ENCODE measurements at places on chromosomes 1 and 21.

DNA sequence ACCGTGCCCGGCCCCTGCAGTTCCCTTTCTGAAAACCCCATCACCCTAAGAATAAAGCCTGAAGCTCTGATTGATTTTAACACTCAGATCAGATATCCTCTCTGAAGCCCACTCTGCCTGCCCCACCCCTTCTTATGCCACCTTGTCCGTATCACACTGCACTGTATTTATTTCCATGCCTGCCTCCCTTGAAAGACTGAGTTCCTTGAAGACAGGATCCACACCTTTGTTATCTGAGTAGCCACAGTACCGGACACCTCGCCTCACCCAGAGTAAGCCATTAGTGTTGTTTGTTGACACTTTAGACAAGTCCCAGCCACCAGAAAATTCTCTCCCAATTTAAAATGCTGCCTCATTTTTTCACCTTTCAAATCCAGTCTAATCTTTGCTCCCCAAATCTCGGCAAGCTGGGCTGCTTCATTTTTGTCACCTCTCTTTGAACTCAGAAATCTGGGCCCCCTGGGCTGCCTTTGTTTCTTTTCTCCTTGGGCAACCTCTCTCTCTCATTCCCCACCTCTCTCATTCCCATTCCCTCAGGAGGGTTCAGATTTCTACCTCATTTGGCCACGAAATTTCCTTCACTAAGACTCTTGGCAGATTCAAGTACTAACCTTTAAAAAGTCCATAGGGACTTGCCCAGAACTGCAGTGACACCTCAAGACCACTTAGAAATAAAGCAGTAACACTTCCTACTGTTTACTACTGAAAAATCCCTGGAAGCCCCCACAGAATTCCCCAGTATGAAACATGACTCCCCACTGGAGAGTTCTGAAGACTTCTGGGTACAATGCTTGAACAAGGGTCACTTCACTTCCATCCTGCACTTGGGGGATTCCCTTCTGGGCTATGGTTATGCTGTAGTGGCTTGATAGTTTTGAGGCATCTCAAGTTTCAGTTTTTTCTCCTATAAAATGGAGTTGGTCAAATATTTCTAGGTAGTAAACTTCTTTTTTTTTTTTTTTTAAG lies 8.7 kb upstream of the PPP1R15B start:
- DNase-seq: no peak

DNA sequence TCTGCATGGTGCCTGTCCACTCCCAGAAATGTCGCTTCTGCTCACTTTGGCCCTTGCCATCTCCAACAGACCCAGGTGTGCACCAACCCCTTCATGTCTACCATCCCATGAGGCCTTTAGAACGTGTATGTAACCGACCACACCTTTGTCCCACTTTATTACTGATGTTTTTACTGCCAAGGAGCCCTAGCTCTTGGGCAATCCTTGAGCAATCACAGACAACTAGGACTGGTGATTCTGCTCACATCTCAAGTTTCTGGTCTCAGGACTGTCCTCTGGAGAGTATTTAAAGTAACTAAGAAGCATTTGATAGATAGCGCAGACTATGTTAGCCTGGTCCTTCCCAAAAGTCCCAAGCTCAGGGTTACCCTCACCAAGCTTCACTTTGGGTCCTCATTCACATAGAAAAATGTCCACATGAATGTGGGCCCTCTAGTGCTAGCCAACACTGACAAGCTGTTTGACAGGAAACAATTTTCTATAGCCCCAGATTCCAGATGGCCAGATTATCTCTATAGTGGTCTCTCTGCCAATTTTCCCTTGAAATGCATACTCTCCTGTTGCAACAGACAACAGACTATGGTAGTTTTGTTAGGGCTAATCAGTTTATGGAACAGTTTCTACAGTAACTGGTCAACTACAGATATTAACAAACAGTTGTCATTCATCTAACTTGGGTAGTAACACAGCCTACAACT lies 6.9 kb upstream of the TMEM81 start:
- no peak for DNase-seq

DNA sequence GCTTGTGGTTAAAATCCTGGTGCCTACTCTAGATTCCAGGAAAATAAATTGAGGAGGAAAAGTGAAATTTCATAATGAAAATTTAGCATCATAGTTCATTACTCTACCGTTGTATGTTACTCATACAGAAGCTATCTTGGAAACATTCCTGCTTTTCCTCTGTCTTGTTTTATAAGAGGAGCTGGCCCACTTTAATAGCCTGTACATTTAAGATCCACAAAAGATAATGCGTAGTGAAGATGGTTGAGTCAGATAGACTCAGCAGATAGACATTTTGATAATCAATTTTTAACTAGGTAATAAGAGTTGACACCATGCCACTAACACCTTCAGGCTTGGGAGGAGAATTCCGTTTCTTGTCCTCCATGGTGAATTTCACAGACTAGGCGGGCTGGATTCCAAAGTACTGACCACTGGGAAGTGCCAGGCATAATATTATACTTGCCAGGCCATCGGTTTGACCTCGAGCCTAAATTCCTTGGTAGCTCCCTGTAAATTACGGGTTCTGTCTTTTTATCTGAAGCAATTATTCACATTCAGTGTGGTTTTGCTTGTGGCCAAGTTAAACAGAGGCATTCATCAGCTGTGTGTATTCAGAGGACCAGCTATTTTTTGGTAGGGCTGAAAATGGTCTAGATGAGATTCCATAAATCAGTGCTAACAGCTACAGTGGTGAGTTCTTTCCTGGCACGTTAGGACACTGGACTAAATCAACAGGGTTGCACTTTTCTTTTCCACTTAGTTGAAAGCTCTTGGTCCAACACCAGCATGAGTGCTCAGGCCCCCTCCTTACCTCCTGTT lies 111.9 kb upstream of the KAZN start:
- DNase-seq: no peak

DNA sequence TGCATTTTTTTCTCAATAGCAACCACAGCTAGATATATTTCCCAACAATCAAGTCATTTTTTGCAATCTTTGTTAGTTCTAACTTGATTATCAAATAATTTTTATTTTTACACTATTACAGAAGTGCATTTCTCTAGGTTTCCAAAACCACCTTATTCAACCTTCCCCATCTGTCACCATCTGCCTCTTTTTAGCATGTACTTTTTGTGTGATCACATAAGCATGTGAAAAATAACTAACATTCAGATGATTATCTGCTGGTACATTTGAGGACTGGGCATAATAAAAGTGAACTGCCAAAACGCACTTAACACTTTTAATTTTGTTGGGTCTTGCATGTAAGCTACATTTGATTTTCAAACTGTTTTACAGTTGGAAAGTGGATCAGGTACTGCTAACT lies 291.5 kb downstream of the AKT3 start:
- no peak for DNase-seq

DNA sequence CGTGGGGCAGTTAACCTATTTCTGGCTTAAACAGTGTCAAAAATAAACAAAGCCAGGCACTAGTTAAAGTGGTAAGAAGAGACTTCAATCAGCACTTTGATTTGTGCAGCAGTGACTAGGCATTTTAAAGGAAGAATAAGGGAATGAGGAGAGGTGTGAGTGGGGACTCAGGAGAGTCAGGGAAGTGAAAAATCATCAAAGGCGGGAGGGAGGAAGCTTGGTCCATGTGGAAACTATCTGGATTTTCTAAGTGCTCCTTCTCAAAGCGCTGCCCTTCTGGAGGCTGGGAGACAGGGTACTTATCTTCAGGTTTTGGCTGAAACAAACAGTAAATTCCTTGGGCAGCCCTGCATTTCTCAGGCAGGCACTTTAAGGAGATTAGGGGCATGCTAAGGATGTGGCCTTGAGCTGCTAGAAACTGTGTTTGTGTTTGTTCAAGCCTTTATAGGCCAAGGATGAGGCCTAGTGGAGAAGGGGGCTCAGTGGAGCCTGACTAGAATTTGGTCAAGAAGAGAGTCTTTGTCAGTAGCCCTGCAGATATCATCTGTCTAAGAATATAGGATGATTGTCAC lies 486.5 kb downstream of the SIPA1L2 start:
- DNase-seq: no peak

GRCh38 chr1:161382214-161383019 lies 14.7 kb upstream of the CFAP126 start:
- no peak for DNase-seq

DNA sequence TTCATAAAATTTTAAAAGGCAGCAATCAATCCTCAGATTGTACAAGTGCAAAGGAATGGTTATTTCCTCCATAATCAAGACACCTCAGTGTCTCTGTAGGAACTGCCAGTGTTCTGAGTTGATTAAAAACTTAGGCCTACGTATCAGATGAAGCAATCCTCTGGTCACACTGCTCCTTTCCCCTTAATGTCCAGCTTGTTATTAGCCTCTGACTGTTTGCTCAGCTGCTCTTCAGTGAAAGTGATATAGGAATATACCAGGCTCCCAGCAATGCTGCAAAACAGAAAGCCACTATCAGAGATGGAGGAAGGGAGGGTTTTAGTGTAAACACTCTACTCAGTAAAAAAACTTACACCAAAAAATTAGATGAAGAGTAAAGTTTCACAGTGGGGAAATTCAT lies 49.8 kb downstream of the SLC35D1 start:
- DNase-seq: no peak

DNA sequence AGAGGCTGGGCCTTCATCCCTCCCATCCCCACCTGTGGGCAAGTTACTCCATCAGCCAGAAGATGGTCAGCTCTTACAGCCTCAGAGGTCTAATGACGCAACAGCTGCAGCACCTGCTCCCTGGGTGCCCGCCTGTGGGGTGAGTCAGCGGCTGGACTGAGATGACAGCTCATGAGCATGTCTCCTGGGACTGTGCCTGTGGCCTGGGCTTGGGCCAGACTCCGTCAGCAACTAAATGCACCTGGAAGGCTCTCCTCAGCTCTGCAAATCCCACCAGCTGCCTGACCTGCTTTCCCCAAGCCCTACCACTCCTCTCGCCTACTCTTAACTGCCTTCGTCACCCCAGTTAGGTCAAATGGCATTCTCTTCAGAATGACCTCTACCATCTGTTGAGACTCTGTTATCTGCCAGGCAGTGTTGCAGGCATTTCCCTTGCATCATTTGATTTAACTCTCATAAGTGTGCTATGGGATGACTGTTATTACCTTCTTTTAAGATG lies 47.7 kb downstream of the ETS2 start:
- DNase-seq: no peak

- no peak for DNase-seq
These were observed 41.8 kb upstream of the RALGPS2 start for GRCh38 chr1:178683291-178683690.

GRCh38 chr1:185531838-185532237 lies 202.4 kb upstream of the HMCN1 start:
- no peak for DNase-seq

- no peak for DNase-seq
These were observed 33.6 kb downstream of the GOLPH3L start for GRCh38 chr1:150663321-150663720.

GRCh38 chr1:179126338-179127060 lies 44.6 kb downstream of the TOR3A start:
- no peak for DNase-seq

GRCh38 chr1:39398278-39399021 lies 93.0 kb upstream of the BMP8A start:
- no peak for DNase-seq

DNA sequence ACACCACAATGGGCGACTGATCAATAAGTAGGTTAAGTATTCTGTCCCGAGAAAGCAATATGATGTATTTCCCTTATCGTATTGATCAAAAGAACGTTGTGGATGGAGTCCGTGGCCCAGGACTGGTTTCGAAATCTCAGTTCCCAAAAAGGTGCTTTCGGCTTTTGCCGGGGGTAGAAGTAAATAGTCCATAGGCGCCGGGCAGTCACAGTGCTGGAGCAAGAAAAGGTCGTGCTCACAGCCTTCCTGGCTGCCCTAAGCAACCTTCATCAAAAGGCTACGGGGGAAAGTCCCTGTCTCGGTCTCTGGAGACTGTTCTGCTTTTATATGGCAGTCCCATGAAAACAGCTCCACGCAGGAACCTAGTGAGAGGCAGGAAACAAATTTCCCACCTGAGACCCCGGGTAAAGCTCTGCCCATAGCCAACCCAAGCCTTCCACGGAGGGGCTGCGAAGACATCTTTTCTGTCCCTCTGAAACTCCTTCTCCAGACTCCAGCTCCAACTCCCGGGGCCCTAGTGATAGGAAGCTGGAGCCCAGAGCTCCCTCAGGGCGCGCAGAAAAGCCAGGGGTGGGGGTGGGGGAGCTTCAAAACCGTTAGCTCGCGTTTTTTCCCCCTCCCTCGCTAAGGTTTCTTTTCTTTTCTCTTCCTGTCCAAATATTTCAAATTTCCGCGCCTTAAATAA lies 7.0 kb downstream of the CDKN2C start:
- no peak for DNase-seq

- no peak for DNase-seq
These were observed 54.1 kb downstream of the SLC35D1 start for GRCh38 chr1:66999640-67000400.

- DNase-seq: no peak
These were observed 245.8 kb downstream of the SPATA17 start for GRCh38 chr1:217876896-217877295.

DNA sequence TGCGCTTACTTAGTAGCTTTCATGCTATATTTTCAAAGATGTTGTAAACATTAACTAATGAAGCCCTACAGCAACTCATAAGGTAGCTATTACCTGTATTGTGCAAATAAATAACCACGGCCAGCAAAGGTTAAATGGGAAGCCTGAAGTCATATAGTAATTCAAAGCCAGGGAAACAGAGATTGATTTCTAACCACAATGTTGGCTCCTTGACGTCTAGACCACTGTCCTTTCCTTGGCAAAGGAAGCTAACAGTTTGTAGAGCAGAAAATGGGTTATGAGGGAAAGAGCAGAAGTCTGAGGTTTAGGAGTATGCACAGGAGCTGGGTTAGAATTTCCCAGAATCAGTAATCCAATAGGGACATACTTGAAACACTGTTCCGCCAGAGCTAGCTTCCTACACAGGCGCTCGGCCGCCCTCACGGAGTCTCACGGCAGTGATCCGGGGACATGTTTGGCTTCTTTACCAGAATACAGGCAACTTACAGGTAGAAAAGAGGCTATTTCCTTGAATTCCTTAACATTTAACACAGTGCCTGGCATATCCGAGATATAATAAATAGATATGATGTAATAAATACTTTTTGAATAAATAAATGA lies 298.8 kb upstream of the LYPLAL1 start:
- DNase-seq: no peak

DNA sequence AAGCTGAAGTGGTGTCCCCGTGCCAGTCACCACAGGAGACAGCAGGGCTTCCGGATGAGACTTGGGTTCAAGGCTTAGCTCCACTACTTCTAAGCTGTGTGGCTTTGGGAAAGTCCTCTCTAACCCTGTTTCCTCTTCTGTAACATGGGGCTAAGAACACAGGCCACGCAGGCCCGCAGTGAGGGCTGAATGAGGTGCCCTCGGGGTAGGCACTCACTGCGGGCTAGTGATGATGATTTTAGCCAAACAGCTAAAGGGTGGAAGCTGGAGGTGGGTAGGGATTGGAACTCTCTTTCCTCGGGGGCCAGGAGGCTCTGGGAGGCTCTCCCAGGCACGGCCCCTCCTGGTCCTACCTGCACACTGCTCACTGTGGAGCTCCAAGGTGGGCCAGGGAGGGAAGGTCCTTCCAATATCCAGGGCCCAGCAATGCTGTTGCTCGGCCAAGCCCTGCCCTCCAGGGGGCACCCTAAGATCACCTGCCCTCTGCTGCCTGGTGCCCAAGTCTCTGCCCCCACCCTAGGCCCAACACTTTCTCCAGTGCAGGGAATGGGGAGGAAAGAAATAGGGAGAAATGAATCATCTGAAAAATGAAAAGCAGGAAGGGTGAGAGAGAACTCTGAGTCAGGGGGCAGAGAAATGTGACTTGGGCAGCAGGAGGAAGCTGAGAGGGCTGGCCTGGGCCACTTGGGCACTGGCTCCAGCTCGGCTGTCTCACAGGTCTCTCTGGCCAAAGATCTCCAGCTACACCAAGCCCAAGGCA lies 19.2 kb upstream of the EVA1B start:
- peak; percentile 43 for DNase-seq
